Stimulated activated CD4-positive, alpha-beta T cell treated with anti-CD3 and anti-CD28 coated beads, Interleukin-2, amount 100 ng/mL, for 48 hours (primary cell): ENCODE measurements at places on chromosomes 6 and 20.

DNA sequence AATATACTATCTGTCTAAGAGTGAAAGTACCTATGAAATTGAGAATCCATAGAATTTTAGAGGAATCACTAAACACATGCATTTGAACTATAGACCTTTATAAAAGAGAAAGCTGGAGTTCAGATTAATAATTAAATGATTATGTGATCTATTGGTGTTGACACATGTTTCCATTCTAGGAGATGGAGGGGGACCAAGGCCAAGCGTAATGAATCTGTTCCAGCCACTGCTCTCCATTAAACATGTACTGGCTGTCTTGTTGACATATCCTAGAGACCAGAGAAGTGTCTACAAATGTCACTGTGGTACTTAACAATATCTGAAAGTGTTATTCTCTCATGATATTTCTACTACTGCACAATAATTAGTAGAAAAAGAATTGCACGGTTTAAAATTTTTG, 432.4 kb downstream of the BMP2 start:
- no peak for DNase-seq

DNA sequence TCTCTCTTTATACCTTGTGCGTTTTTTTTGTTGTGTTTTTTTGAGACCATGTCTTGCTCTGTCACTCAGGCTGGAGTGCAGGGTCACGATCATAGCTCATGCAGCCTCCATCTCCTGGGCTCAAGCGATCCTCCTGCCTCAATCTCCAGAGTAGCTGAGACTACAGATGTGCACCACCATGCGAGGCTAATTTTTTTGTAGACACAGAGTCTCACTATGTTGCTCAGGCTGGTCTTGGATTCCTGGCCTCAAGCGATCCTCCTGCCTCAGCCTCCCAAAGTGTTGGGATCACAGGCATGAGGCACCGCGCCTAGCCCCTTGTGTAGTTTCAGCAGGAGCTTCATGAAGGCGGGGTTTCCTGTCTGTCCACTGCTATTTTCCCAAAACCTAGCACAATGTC, 27.3 kb downstream of the PDRG1 start:
- no peak for DNase-seq

DNA sequence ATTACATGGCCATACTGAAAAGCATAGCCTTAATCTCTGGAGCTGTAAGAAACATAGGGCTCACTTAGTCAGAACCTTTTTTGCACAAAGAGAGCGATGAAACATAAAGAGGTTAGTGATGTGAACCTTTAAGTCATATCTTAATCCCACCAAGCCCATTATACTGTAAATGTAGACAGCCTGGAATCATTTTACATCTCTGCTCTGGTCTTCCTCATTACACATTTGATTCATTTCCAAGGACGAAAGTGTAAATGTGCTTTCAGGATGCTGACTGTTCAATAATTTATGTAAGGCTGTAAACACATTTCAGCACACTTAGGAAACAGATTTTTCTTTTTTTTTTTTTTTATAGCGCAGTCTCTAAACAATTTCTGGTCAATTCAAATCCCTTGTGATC, 131.3 kb upstream of the B3GAT2 start:
- no peak for DNase-seq

- no peak for DNase-seq
These were observed 28.7 kb downstream of the SMPDL3A start for GRCh38 chr6:122817766-122818165.

DNA sequence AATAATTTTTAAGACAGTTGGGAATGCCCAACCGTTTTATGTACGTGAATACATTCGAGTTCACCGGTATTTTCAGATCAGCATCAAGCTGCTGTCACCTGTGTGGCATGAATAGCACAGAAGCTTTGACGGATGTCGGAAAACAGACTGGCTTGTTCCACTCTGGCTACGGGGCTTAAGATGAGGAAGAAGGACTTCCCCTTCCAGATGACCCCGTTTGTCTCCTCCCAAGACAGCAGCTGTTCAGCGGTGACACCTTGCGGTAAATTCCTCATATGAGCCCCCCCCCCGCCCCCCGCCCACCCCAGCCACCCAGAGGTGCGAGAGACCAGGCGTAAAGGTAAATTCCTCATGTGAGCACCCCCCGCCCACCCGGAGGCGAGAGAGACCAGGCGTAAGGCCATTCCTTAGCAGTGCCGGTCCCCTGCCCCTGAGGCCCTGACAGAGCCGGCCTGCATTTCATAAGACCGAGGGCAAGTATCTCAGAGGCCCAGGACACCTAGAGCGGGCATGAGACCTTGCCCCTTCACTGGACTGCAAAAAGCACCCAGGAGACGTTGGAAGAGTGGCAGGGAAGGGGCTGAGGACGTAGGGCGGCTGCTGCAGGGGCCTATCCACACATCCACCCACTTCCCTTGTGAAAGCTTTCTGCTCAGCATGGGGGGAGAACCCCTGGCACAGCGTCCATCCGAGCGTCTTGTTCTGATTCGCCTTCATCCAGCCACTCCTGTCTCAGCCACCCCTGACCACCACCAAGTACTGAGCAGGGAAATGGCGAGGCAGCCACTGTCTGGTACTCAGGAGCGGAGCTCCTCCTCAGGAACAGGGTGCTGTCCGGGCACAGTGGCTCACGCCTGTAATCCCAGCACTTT, 7.3 kb upstream of the PCMTD2 start:
- DNase-seq, result no peak
